Activated CD8-positive, alpha-beta memory T cell treated with anti-CD3 and anti-CD28 coated beads for 1 hour (primary cell): ENCODE measurements at places on chromosomes 1 and 21.

DNA sequence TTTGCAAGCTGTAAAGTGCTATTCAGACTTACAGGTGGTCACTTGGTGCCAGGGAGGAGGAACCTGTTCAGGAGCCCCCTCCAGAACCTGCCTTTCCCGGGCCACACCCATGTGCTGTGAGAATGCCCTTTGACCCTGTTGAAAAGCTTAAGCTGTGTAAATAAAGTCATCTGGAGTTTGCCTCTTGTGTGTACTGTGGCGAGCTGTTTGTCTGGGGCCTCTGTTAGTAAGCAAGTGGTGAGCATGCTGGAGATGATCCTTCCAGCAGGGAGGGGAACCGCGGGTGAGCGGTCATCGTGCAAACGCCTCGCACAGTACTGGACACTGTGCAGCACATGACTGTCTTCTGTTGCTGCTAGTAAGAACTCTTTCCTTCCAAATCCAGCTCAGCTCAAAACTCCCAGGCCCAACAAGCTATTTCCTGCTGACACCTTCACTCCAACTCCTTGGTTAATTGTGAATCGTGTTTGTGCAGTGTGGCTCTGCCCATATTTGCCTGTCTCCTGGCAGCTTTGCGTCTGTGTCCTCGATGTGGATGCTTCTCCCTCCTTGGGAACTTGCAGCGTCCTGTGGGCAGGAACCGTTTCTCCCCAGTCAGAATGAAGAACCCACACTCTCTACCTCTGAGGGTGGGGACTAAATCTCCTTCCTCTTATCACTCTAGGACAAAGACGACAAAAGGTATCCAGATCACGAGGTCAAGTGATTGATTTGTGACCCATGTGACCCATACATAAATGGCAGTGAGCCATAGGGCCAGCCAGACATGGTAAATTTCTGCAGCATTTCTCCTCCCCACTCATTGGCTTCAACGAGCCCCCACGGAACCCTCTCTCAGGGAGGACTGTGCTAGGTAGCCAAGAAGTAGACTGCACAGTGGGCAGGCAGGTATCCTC lies 13.9 kb upstream of the BTG2 start:
- no peak for DNase-seq

GRCh38 chr1:185498207-185498606 lies 181.2 kb upstream of the IVNS1ABP start:
- no peak for DNase-seq

DNA sequence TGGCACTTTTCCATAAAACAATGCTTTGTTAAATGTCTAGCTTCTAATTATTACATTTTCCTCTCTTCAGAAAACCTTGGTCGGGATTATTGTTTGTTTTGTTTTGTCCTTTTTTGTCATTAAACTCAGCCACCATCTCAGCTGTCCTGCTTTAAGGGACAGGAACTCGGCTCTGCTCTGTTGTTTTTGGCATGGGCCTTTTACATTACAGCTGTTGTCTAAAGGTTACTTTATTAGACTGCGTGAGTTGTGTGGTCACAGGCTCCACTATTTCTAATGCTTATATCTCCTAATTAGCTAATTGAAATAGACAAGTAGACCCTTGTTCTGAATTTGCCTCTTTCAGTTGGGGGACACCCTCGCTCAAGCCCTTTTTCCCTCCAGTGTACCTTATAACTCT lies 1.6 kb downstream of the PALMD start:
- DNase-seq: no peak

DNA sequence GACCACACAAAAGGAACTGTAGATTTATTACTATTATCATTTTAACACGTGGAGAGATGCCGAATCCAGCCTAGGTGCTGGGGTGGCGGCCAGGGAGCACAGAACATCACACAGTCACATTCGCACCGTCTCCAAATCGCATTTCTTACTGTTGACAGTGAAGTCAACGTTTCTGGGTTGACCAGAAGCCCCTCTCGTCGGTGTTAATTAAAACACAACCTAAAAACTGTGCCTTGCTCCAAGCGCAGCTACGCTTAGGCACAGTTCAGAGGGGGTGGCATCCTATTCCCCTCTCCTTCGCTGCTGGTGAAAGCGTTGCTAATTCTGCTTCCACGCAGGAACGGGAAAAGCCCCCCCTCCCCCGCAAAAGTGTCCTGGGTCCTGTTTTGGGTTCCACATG lies 4.1 kb downstream of the RIPK4 start:
- no peak for DNase-seq

- no peak for DNase-seq
These were observed at the start of gene SERTAD4 for GRCh38 chr1:210232511-210233215. Gene SERTAD4, plus strand, starts transcription at chr1:210232796. Its CDS starts 5,165 bp downstream, at chr1:210237961.

DNA sequence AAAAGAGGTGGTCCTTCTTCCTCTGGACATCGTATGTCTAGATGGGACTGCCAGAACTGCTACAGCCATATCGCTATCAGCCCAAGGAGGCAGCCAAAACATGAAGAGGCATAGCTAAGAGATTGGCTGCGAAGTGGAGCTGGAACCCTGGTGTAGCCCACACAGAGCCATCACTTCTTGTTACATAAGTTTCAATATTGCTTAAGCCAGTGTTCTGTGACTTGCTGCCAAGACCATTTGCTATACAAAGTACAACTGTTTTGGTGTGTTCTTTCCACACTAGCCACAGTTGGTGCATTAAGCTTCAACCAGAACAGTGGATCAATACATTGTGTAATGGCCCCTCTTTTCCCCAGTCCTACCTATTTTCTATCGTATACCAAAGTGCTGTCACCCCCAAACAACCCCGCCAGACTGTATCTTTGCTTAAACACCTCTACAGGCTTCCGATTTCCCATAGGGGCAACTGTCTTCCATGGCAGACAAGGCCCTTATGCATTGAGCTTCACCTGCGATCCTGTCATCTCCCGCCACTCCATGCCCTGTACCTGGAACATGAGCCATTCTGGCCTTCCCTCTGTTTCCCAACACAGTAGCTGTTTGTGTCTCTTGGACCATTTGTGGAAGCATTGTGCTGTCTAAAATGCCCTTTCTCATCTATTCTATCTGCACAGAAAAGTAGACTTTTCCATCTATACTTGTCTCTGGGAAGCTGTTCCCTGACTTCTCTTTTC lies 241.8 kb downstream of the TTLL7 start:
- DNase-seq: no peak

GRCh38 chr1:36342426-36343185 lies 19.2 kb upstream of the EVA1B start:
- peak; percentile 45 for DNase-seq

DNA sequence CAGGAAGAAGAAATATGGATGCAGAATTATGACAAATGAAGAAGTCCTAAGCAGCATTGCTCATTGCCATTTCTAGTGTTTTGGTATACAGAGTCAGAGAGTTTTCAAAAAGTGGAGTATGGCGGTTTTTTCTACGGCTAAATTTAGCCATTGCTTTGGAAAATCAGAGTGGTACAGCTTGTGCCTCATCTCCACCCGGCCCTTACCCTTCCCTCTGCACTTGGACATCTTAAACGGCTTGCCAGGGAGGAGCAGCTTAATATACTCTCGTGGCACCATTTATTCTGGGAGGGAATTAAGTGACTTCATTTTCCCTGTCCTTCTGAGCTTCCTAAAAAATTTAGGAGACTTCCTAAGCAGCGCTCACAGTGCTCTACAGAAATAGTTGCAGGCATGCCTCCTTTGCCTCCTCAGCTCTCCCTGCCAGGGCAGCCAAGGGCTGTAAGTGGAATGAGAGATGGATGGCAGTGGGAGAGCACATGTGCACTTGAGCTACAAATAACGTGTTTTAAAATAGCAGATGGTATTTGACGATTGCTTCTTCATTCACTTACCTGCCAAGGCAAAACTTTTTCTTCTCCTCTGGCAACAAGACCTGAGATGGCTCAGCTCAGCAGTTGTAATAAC lies 51.5 kb upstream of the VAMP3 start:
- no peak for DNase-seq

GRCh38 chr1:16140068-16140596 lies 15.7 kb downstream of the EPHA2 start:
- DNase-seq: no peak

DNA sequence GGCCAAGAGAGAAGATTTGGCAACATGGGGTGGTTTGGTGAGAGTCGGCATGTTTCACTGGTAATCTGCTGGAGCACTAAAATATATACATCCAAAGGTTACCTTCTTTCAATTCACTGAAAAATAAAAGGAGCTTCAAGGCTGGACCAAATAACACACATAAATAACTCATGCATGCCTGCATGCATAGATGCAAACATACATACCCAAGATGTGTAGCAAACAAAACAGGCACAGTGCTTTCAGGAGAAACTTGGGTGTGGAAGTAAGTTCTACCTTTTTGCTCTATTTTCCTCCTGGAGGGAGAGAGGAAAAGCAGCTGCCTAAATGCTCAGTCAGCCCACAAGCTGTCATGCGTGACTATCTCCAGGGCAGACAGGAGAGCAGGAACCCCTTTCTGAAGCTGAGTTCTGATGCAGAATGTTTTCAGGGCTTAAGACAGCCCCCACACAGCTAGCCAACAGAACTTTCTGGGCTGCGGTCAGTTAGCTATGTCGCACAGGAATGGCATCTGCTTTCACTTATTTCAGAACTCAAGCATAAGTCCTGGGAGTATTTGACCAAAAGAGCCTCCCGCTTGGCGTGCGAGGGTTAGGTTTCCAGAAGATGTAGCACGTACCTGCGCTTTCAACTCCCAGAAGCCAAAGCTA lies 166.2 kb downstream of the TOMM20 start:
- DNase-seq: no peak

DNA sequence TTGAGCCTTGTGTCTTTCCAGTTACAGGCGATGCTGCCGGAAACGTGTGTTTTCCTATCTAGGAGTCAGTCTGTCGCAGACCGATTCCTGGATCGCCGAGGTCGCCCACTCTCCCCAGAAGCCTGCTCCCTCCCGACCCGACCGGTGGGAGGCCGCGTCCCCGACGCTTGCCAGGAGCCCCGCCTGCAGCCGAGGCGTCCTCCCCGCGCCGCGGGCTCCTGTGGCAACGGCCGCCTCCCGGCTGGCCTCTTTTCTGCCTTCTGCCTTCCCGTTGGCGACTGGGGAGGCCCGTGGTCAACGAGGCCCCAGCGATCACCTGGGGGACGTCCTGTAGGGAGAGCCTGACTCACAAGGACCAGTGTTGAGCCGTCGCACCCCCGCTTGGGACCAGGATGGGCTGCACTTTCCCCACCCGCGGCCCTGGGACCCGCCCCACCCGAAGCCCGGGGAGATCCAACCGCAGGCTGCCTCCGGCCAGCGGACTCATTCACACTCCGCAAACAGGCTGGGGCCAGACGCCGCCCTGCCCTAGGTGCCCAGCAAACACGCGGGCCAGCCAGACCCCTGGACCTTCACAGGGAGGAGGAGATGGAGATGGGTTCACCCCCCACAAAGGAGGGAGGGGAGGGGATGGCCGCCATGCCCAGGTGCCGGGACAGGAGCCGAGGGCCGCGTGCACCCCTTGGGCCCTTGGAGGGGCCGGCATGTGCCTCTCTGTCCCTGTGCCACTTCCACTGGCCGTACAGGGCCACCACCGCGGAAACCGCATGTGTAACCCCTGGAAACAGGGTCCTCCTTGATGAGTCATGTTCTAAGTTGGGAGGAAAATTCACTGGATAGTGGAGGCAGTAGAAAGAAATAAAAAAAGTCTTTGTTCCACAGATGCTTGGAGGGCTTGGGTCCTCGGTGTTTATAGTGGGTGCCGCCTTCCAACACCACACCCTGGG lies 7.2 kb upstream of the COL6A1 start:
- DNase-seq: no peak

DNA sequence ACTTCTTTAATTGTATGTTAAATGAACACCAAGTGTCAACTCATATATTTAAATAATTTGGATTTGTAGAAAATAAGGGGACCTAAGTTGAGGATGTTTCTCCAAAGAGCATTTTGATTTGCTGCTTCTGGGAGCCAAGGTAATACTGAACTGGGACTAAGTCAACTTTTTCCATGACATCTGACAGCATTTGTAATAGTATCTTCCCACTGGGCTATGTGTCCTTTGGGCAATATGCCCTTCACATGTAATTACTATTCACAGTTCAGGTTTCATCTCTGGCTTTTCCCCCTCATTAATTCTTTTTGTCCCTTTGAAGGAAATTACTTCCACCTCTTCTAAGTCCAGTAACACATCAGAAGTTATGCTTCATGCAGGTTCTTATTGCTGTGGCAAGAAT lies 36.7 kb upstream of the HP1BP3 start:
- DNase-seq: no peak

DNA sequence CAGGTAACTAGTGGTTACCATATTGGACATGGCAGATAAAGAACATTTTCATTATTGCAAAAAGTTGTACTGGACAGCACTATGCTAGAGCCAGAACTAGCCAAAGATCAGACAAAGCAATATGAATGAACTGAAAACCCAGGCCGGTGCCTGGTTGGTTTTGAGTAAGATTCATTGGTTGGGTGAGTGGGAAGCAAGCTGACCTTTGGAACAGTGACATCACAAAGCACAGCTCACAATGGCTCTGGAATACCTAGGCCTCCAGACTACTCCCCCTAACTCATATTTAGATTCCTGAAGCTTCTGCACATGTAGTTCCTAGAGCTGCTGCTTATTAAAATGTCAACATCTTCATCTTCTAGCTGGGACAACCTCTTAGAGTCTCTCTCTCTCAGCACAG lies at the start of gene TMCO2:
Gene TMCO2, plus strand, starts transcription at position 283 of the 400 bp plus-strand sequence. Its CDS starts 57 bp downstream, at position 340.
- DNase-seq: no peak

- no peak for DNase-seq
These were observed 49.5 kb downstream of the SCMH1 start for GRCh38 chr1:41192456-41193178.

DNA sequence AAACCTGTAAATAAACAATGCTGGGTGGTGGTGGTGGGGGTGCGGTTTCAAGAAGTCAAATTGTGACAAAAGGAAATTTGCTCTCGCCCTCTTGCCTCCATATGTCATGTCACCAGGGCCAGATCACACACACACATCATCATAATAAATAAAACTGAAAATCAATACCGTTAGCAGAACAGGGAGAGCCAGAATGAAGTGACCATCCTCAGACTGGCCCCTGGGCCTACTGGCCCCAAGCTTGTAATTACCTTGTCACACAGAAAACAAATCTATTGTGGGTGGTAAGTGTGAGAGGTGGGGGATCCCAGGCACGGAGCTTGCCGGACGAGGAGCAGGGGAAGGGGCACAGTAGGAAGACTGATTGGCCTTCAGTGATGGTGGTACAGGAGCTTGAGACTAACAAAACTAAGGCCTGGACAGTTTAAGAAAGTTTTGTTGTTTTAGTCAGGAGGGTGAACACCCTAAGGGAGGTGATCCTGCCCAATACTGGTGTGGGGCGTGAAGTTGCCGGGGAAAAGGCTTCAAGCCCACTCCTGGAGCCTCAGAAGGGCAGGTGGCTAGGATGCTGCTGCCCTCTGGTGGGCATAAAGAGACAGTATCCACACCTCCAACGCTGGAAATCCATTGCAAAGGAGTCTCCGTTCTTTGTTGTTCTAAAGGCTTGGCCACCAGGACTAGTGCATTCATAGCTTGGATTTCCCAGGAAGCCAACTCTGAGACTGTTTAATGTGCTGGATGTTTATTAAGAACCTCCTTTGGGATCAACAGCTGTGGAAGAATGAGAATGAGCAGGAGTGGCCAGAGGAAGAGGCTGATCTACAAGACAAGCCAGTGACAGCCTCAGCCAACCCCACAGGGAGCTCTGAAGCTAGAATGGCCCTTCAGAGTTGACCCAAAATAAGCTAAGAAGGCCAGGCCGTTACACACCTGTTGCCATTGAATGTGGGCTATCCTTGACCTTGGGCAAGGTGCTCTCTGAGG lies 8.1 kb upstream of the C1orf216 start:
- DNase-seq: no peak

GRCh38 chr1:225070972-225071371 lies 141.5 kb downstream of the DNAH14 start:
- no peak for DNase-seq
